Thyroid gland (tissue), 4 donors: ENCODE measurements at places on chromosomes 7 and 10. TPM values are rescaled to one million over a fixed set of nuclear protein-coding genes. Genes with fewer than 3 reads are reported as not detected.

GRCh38 chr7:159127691-159128642 is 16.7 kb downstream of the VIPR2 start:
- DNase-seq, result no peak

The EBLN1 gene
- not detected for total RNA-seq

DNA sequence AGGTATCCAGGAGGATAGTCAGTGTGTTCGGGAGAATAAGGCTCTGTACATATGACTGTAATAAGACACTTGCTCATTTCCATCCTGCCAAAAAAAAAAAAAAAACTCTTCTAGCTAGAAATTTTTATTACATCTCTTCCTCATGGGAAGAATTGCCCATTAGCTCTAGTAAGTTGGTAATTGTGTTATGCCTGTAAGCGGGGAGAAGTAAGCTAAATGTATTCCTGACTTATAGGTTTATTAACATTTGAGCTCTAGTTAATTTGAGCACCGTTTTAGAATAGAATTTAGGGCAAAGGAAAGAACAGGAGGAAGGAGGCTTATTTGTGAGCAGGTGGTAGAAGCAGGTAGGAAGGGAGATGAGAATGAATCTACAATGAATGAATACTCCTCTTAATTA is 1210.6 kb downstream of the SORCS1 start:
- no peak for DNase-seq

DNA sequence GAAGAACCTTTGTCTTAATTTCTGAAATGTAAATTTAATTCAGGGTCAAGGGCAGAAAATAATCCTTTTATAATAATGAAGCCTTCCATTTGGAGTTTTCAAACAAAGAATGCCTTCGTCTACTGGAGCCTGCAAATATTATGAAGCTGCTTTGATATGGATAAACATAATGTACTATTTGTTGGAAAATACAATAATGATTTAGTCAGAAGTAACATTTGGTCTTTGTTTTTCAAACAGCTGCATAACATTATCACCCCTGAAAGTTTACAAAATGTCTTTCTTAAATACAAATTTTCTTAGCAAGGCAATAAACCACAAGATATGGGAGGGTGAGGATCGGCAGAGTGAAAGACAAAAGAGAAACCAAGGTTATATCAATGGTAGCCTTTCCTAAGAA is 41.5 kb downstream of the TMEM26 start:
- DNase-seq, result no peak

The CDK1 gene
- 5.9 TPM for total RNA-seq

DNA sequence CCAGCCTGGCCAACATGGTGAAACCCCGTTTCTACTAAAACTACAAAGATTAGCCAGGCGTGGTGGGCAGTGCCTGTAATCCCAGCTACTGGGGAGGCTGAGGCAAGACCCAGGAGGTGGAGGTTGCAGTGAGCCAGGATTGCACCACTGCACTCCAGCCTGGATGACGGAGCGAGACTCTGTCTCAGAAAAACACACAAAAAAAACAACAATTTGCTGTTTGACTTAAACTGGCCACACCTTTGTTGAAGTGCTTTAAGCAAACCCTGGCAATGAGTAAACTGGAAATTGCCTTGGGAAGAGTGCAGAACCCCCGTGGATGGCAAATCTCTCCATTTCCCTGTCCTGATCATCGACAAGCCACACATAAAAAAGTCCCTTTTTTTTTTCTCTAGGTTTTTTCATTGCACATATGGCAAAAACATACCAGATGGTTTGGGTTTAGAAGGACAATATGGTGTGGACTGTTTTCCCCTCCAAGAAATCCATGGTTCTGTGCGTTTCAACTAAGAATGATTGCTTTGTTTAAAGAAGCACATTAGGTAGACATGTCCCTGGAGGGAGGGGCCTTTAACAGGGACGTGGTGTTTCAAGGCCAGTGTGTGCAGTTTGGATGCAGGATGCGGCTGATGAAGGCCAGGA is 76.9 kb downstream of the NRP1 start:
- peak; percentile 39 for DNase-seq
